ENCODE measurements at places on chromosomes 12 and 14.

DNA sequence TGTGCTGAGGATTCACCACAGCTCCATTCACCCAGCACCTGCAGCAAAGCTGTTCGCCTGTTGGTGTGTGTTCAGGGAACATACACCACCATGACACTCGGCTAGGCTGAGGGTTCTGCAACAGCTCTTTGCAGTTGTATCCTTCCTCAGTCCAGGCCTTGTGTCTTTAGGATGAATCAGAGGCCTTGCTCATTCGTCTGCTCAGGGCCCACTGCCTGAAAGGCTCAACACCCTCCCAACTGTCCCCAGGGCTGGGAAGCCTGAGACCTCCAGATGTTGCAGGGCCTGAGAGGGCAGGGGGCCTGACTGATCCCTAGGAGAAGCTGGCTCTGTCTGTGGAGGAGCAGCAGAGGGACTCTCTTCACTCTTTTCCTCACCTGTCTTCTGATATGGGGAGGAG is 11.2 kb downstream of the ZDHHC22 start:
- DNase-seq = no peak

- DNase-seq = no peak
These were observed 790 bp downstream of the NEDD1 start for GRCh38 chr12:96907671-96908422.

DNA sequence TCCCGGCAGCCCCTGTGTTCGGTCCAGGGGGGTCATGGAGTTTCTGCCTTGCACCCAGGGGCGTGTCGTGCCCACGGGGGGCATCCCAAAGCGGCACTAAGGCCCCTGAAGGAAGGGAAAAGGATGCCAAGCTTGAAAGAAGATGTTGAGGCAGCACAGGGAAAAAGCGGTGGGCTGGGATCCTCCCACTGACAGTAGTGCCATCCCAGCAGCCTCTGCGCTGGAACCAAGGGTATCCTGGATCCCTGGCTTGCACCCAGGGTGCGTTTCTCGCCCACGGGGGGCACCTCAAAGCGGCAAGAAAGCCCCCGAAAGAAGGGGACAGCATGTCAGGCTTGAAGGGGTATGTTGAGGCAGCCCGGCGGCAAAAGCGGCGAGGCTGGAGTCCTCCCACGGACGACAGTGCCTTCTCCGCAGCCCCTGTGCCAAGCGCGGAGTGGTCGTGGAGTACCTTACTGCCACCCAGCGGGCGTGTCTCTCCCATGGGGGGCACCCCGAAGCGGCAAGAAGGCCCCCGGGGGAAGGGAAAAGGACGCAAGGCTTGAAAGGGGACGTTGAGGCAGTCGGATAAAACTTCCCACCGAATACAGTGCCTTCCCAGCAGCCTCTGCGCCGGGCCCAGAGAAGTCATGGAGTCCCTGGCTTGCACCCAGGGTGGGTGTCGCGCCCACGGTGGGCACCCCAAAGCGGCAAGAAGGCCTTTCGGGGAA is 164.4 kb upstream of the ALG10B start:
- no peak for DNase-seq

- no peak for DNase-seq
These were observed 63.7 kb downstream of the RFLNA start for GRCh38 chr12:124358572-124358971.

DNA sequence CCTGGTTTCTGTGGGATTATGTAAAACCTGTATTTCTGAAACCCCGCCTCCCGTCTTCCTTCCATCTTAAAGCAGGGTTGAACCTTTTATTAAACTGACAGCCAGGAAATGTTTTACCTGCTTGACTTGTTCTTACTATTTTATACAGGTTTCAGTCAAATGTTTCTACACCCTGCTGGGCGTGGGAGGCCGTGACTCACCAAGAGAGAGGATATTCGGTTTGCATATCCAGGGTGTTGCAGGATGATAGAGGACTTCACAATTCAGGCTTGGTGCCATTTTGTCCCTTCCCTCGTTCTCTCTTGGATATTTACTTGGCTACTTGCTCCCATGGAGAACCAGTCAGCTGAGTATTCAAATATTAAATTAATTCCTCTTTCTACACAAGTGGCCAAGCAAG is 69.7 kb downstream of the ARF6 start:
- DNase-seq = no peak

GRCh38 chr14:38290601-38291188 is 34.8 kb upstream of the CLEC14A start:
- peak; percentile 91 for DNase-seq

DNA sequence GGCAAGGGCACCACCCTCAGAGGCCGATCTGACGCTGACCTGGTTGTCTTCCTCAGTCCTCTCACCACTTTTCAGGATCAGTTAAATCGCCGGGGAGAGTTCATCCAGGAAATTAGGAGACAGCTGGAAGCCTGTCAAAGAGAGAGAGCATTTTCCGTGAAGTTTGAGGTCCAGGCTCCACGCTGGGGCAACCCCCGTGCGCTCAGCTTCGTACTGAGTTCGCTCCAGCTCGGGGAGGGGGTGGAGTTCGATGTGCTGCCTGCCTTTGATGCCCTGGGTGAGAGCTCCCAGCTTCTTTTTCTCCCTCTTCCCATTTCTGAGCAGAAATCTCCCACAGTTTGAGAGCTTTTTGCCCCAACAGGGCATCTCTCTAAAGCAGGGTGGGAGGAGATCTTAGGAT is 1.8 kb downstream of the OAS1 start:
- no peak for DNase-seq

- no peak for DNase-seq
These were observed 24.4 kb downstream of the IRF2BPL start for GRCh38 chr14:77003960-77004710.

DNA sequence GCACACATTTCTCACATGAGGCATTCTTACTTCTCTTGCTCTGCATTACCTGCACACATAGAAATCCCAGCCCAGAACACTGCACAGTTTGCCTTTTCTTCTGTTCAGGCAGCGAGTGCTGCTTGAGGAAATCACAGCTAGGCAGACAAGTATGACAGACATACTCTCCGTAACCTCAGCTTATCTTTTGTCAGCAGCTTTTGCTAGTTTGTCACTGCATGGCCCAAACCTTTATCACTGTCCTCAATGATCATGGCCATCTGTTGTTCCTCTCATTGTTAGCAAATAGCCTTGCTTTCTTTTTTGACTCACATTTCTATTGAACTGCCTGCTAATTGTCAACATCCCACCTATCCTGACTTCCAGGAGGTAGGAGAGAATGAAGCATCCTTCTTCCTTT is 5.3 kb downstream of the ZNF10 start:
- DNase-seq = no peak

DNA sequence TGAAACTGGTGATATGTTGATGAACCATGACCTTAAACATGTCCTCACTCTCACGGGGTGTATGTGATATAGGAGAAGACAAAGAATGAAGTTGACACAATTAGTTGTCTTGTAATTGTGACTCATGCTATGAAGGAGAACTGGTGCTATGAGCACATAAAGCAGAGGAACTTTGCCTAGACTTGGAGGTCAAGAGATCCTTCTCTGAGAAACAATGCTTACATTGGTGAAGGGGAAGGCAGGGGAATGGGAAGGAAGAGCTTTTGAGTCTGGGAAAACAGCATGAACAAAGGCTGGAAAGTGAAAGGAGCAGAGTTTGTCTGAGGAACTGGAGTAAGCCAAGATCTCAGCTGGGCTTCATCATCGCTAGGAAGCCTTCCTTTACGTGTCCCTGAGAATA is 83.2 kb downstream of the MYRFL start:
- no peak for DNase-seq

DNA sequence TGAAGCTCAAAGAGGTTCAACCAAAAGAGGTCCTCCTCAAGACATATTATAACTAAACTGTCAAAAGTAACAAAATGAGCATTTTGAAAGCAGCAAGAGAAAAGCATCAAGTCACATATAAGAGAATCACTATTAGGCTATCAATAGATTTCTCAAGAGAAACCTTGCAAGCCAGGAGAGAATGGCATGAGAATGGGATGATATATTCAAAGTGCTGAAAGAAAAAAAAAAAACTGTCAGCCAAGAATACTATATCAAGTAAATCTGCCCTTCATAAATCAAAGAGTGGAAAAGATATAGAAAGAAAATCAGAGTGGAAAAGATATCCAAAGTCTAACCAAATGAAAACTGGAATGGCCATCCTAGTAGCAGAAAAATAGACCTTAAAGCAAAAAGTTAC is 39.3 kb upstream of the TSPAN11 start:
- DNase-seq = no peak

DNA sequence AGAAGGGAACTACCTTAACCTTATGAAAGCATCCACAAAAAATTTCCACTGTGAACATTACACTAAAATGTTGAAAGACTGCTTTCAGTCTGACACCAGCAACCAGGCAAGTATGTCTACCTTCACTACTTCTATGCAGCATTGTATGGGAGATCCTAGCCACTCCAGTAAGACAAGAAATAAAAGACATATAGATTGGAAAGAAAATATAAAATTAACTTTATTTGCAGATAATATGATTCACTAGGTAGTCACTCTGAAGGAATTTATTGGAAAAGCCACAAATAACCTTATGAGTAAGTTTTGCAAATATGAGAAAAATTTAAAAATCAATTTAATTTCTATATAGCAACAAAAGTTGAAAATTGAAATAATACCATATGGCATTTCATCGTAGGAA is 172.0 kb downstream of the RERGL start:
- no peak for DNase-seq

DNA sequence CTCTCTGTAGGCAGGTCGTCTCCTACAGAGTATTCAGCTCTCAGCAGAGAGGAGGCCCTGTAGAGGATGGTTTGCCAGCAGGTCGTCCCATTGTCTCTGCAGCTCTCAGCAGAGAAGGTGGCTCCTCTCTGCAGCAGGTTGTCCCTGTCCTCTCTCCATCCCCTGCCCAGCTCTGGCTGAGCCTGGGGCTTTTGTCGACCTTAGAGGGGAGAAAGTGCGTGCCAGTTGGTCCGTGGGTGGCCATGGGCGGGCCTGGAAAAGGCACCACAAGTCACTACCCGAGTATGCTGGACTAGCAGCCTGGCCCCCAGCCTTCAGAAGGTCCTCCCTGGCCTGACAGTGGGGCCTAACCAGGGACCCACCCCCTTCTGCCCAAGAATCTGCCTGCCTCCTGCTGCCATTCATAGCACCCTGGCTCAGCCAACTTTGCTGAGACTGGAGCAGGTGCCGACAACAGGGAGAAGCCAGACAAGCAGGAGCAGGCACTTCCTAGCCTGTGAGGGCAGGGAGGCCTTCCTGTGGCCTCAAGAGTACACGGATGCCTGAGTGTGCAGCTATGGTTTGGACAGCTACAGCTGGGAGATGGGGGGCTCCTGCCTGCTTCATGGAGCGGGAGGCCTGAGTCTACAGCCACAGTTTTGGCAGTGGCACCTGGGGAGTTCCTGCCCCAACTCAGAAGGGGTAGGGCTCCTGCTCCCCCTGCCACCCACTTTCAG is 59.7 kb upstream of the KCNH3 start:
- no peak for DNase-seq

DNA sequence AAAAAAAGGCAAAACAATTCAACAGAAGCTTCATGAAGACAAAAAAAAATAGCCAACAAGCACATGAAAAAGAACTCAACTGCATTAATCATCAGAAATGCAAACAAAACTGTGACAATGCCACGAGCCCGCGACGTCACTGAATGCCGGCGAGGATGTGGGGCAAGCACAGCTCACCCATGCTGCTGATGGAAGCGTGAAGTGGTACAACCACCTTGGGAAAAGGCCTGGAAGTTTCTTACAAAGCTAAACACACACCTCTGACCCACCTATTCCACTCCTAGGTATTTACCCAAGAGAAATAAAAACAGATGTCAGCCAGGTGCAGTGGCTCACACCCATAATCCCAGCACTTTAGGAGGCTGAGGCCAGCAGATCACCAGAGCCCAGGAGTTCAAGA is 10.5 kb downstream of the BTBD6 start:
- no peak for DNase-seq

DNA sequence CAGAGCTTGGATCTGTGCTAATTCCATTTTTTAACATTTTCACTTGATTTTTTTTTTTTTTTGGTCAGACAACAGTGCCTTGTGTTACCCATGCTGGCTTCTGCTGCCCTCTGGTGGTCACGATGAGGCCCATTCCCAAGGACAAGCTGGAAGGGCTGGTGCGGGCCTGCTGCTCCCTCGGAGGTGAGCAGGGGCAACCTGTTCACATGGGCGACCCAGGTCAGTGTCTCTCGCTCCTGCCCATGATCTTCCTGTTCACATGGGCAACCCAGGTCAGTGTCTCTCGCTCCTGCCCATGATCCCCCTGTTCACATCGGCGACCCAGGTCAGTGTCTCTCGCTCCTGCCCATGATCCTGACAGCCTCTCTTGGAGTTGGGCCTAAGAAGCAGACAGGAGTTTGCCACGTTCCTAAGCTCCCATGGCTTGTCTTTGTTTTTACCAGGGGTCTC is 59.4 kb downstream of the DGLUCY start:
- peak; percentile 58 for DNase-seq

DNA sequence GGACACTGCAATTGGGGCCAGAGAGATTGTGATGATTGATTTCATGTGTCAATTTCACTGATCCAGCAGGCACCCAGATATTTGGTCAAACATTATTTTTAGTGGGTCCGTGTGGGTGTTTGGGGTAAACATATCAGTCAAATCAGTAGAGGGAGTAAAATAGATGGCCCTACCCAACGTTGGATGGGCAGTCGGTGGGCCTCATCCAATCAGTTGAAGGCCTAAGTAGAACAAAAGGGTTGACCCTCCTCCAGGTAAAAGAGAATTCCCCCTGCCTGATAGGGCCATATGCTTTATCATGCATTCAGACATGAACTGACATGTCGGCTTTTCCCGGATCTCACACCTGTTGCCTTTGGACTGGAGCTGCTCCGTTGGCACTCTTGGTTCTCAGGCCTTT is 195.1 kb upstream of the CAND1 start:
- no peak for DNase-seq

DNA sequence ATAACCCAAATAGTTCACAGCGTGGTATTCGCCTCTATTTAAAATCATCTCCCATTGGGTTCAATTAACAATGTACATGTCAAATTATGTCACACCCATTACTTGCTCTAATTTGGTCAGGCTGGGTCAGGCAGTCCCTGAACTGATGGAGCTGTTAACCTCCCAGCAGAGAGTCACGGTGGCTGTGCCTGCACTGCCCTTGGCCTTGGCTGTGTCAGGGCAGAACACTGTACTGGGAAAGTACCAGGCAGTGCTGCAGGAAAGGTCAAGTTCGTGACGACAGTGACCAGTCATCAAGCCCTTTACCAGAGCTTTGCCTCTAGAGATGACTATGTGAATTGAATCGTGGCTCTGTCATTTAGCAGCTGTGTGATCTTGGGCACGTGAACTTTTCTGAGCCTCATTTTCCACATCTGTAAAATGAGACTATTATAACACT is 100.0 kb downstream of the ARF6 start:
- DNase-seq = peak; percentile 50

DNA sequence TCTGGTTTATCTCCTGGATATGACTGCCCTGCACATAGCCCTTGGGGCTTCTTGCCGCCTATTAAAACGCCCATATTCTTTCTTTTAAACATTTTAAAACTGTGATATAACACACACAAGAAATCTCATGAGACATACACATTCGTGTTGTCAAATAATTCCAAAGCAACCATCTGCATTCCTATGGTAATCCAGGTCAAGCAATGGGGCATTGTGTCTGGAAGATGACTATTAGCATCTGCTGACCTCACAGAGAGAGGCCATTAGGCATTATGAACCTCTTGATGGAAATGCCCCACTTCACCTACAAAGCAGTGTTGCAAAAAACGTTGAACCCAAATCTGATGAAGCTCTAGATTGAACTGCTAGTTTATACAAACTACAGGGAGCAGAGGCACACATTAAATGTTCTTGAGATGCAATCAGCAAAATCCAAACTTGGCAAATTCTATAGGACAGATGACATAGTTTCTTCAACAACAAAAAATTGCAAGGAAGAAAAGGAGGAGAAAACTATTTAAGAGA is 513.8 kb upstream of the CCDC196 start:
- no peak for DNase-seq
